Inflammatory macrophage (primary cell): ENCODE measurements at places on chromosomes 5 and 9.

DNA sequence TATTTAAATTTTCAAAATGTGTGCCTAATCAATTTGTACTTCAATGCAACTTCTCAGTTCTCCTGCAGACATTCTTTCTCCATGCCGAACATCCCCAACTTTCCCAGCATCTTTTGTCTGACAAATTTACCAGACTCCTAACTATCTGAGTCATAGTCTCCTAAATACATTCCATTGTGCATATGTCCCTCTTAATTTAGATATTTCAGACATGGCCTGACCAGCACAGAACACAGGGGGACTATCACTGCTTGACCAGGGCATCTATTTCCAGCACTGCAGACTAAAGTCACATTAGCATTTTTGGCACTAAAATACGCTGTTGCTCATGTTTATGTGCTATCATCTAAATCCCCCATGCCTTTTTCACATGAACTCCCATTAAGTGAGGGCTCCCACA lies 71.9 kb downstream of the ITGA1 start:
- no peak for DNase-seq

GRCh38 chr9:130266236-130267098 lies 907 bp downstream of the HMCN2 start:
- no peak for DNase-seq

DNA sequence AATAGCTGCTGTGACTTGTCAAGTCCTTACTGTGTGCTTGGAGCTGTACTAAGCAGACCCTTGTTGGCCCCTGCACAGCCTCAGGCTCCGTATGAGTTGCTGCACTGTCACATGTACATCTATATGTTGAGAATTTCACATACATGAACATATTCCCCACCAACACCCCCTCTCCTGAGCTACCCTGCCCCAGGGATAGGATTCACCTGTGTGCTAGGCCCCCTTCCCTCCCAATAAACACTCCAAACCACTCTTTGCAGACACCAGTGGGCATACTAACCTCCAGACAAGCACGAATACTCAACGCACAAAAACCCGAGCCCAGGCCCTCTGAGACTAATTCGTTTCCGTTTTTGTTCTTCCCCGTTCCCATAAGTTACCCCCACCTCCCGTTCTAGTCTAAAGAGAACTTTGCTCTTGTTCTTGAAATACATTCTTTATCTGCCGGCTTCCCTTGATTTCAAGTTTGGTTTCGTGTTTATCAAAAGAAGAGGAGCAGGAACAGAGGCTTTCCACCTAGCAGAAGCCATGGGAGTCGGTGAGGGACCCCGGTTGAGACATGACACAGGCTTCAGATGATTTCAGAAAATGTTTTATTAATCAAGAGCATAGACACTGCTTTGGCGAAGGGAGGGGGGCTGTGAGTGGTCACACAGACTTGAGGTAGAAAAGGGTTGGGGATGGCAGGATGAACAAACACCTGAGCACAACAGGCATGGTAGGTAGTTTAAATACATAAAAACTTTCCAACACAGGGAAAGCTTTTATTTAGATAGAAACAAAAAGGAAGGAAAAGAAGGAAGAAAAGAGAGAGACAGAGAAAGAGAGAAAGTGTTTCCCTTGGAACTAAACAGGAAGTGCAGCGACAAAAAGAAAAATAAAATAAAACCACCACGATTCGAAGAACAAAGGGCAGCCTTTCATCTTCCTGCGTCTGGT lies 3.4 kb downstream of the HAND1 start:
- no peak for DNase-seq

DNA sequence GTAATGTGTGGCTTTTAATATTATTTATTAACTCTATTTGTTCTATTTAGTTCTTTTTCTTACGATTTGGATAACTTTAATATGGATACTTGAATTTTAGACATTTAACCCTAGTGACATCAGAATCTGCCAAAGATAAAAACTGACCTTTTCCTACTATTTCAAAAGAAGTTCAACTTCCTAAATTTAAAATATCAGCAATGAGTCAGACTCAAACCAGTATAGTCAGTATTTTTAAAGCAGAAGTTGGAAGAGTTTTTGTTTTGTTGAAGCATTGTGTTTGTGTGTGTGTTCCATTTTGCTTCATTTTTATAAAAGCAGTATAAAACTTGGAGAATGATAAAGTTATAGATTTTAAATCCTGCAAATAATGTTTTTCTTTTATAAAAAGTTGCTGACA lies 251.8 kb upstream of the RASA1 start:
- peak; percentile 86 for DNase-seq

- DNase-seq = no peak
Measured at GRCh38 chr9:128689293-128689774, 312 bp downstream of the SET start.

- DNase-seq = no peak
Measured at GRCh38 chr5:96408841-96409538, 24.1 kb downstream of the PCSK1 start.

DNA sequence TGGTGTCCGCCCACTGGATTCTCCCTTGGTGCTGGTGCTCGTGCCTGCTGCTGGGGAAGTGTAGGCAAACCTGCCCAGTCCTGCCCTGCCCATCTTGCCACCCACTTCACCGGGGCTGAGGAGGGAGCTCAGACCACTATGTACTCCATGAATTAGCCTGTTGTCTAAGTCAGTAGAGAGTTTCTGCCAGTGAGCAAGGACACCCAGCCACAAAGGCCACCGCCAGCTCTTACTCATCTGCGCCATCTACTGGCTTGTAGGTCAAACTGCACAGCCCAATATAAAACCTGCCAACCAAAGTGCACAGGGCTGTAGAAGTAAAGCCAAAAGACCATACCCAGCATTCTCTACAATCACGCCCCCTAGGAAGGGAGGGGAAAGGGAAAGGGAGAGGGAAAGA lies 102.3 kb downstream of the GLIS3 start:
- DNase-seq = peak; percentile 6

DNA sequence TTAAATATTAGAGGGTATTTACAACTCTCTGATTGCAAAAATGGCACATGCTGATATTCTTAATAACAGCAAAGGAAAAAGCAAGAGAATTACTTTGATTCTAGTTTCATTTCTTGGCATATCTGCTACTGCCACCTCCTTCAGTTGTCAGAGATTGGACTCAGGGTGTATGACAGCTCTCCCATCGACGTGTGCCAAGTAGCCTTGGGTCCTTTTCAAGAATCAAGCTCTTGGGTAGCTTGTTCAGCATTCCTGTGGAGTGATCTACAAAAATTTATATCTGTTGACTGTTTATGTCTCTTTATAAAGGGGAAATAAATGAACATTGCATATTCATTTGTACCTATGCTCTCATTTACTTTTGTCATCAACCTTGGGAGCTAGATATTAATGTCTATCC lies 315.6 kb downstream of the PRR16 start:
- no peak for DNase-seq

DNA sequence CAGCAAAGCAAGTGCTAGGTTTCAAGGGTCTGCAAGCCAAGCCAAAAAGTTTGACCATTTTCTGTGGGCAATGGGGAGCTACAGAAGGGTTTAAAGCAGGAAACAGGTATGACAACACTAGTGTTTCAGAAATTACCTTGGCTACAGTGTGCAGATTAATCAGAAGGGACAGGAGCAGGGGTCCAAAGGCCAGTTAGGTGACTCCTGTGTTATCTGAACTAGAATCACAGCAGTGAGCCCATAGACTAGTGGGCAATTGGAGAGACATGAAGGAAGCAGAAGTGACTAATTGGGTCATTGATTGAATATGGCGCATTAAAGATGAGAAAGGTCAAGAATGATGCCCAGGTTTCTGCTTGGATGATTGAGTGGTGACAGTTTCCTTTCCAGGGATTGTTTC lies 41.4 kb upstream of the TGFBR1 start:
- no peak for DNase-seq

DNA sequence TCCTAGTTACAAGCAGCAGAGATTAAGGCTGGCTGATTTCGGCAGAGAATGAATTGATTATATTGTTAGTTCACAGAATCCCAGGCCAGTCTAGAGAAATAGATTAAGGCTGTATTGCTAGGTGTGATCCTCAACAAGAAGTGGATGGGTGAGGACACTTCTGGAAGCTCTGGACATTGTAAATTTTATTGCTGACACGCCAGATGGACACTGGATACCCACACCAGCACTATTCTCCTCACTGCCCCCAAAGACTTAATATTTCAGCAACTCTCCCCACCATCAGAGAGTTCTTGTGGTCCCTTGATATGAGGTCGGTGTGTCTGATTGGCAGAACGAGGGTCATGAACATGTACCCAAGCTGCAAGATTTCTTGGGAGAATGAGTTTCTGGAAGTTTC lies 171.6 kb upstream of the EGFLAM start:
- no peak for DNase-seq

- no peak for DNase-seq
Measured at GRCh38 chr9:37471942-37472684, 6.9 kb upstream of the ZBTB5 start.

DNA sequence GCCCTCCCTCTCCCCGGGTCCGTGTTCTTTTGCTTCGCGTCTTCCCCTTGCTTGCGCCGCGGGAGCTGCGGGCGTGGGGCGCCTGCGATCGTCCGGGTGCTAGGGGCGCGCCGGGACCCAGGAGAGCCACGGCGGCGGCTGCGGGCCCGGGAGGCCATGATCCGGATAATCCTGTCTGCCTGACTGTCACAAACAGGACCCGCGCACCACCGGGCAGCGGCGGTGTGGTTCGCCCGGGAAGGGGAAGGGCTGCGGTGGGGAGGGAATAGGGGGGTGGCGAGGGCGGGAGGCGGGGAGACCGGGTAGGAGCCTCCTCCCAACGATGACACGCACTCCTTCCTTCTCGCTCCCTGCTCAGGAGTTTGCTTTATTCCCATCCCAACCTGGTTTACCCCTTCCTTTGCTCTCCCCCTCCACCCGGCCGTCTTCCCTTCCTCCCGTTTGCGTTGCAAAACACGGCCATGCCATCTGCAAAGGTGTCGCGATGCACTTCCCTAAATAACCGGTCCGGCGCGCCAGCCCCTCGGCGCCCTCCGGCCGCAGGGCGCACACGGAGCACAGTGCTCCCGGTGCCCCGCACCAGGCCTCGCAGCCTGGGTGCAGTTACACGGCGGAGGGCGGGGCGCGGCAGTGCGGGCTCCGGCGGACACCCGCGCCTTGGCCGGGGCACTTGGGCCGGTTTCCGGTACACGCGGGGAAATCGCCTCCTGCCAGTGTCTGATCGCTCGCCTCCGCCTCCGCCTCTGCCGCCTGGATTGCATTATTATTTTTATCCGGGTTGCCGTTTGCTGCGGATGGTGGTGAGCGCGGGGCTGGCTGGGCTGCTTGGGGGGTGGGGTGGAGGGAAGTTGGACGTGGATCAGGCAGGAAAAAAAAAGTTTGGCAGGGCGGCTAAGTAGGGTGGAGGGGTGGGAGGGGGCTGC lies 1.5 kb downstream of the SMARCA2 start:
- DNase-seq = peak; percentile 75

- DNase-seq = peak; percentile 51
Measured at GRCh38 chr5:170183816-170184687, 48.7 kb upstream of the C5orf58 start.

GRCh38 chr5:72486371-72486770 lies 20.8 kb downstream of the ZNF366 start:
- DNase-seq = no peak

DNA sequence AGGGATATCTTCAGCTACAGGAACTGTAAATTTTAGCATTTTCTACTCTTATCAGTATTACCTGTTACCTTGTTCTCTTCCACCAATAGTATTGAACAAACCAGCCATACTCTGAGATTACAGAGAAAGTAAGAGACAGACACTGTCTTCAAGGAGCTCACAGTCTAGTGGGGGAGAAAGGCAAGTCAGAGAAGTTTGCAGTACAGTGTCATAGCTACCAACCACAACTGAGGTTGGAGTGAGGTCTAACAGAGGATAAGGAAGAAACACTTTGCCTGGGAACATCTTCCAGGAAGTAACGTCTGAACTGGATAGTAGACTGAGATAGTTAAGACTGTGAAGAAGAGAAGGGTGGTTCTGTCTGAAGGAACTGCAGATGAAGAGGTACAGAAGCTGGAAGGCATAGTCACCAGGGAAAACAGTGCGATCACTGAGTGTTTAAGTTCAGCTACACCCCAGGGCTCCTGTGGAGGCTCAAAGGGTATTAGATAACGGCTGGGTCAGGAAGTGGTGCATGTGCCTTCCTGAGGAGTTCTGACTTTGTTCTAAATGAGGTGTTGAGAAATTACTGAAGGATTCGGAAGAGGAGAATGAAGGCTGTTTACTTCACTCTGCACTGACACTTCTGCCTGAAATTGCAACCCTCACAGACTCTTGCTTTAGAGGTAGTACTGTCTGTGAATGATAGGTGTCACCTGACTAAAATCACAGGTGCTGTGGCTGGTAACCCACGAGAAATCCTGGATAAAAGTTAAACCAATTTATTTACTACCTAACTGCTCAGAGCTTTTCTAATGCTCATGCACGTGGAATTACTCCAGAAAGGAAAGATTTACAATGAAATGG lies 841.6 kb downstream of the MAT2B start:
- no peak for DNase-seq

GRCh38 chr9:15400281-15400941 lies 22.3 kb upstream of the SNAPC3 start:
- DNase-seq = no peak

- DNase-seq = no peak
Measured at GRCh38 chr9:88536023-88536324, 996 bp downstream of the NXNL2 start.

GRCh38 chr9:136867480-136867879 lies 1.4 kb upstream of the EDF1 start:
- no peak for DNase-seq

GRCh38 chr9:7144265-7145046 lies 386.7 kb downstream of the KDM4C start:
- DNase-seq = no peak

GRCh38 chr9:134563397-134563796 lies 78.2 kb upstream of the COL5A1 start:
- no peak for DNase-seq

DNA sequence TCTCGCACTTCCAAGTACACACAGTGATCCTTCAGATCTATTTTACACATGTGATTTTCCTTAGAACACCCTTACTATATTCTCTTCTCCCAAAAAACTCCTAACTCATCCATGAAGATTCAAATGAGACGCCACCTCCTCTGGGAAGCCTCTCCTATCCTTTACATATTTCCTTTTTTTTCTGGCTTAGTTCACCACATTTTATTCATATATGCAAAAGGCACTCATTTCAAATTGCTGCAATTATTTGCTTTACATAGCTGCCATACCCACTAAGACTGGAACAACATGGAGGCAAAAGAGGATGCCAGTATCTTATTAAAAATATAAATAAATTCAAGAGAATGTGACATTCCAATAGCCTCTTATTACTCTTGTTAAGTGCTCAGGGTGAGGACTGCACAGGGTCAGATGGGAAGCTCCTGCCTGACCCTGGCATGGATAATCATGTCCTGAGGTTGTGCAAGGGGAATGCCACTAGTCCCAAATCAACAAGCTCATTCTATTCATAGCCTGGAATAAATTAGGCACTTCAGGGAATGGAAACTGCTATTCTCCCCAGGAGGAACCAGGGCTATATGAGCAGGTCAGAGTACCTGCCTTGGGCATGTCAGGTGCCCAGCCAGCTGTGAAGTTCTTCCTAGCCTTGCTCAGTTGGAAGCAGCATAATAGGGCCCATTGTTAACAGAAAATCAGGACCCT lies 262.9 kb downstream of the FBXL17 start:
- DNase-seq = no peak
